Ovary (tissue), 10 donors: ENCODE measurements at places on chromosomes 16 and 17.
A peak's percentile ranks its signal among the peaks of the same experiment; 100 is the strongest.

- no peak for DNase-seq
Measured at GRCh38 chr17:82309656-82310570, 7.5 kb downstream of the CD7 start.

GRCh38 chr16:9578459-9578858 is 487.0 kb downstream of the HAPSTR1 start:
- DNase-seq: no peak

DNA sequence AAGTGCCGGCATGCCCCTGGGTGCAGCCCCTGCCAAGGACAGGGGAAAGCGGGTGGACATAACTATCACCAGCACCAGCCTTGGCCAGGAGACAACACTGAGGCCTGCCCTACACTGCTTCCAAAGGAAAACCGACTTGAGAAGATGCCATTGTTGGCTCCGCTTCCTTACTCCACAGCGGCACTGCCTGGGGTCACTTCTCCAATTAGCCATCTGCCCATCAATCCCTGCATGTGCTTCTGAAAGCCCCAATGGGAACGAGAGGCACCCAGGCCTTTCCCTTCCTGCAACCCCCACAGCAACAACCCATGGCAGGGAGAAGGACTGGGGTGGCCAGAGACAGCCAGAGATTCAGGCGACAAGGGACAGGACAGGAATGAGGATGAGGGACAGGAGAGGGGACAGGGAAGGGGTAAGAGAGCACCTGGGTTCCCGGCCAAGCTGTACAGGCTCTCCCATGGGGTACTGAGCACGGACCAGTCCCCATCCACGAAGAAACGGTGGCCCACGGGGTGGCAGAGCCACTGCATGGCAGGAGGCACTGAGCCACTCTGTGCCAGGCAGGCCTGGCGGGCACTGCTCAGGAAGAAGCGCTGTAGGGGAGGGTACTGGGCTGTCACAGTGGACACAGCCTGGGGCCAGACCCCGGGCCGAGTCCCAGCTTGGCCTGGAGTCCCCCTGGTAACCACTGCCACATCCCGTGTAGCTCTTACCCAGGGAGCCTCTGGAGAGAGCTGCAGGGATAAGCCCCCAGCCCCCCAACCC is 21.2 kb downstream of the SREBF1 start:
- DNase-seq: no peak

GRCh38 chr16:75416904-75417565 is 16.3 kb downstream of the CFDP1 start:
- DNase-seq: no peak

GRCh38 chr16:62213763-62214162 is 177.5 kb upstream of the CDH8 start:
- DNase-seq: no peak

DNA sequence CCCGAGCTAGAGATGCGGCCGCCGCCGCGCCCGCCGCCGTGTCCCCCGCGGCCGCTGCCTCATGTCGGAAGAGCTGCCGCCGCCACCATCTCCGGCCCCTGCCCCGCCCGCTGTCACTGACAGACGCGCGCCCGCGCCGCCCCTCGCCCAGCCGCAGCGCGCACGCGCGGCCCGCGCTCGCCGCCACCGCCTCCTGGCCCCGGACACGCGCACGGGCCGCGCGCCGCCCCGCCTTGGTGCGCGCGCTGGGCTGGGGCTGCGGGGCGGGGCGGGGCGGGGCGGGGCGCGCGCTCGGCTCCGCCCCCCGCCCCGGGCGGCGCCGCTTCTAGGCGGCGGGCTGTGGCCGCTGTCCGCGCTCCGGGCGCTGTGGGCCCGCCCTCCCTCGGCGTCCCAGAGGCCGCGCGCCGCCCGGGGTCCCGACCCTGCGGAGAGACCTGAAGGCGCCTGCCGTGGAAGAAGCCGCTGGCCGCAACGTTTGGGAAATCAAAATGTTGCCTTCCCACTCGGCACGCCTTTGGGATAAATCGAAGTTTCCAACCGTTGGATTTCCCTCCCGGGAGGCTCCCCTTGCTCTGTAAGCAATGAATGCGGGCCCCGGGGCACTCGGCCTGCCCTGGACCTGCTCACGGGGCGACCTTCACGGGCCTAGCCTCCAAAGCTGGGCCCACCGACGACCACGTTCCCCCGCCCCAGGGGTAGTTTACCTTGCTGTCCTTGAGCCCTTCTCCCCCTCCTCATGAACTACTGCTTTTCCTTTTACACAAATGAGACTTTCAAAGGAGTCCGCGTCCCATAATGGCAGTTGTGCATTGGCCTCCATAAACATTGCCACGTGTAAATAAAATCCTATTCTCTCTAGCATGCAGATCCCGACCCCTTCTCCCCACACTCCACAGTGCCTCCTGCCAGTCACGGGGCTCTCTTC is at the start of gene ADCY9:
ADCY9 (minus strand) TSS at position 118 of the 925 bp plus-strand sequence. CDS start 1,000 bp downstream, outside the sequence.
- DNase-seq: peak; percentile 73

DNA sequence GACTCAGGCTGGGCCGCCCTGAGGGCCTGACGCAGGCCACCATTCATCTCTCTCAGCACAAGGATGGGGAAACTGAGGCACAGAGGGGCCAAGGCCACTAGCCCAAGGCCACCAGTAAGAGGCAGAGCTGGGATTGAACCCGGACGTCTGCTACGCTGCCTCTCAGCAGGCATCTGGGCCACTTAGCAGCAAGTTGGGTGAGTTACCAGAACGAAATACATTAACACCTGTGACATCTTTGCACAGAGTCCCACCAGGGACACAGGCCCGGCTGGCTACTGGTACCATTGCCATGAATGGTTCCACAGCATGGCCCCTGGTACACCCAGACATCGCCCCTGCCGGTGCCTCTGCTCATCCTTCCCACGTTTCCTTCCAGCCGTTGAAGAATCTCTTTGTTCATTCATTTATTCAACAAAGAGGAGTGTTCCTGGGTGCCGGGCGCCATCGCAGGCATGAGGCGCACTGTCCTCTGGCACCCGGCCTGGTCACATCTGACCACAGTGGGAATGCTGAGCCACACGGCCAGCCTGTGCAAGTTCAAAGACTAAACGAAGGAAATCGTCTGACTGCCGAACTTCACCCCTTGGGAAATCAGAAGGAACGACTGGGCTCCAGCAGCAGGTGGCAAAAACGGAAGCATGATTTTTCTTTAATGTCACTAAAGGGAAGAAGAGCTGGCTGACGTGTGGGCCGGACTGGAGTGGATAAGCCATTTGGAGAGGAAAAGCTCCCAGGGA is 7.4 kb upstream of the ZNF469 start:
- DNase-seq: no peak

- no peak for DNase-seq
Measured at GRCh38 chr16:70702624-70703023, 16.8 kb upstream of the MTSS2 start.
